RPMI8226 (cell line): ENCODE measurements at places on chromosomes 12 and 14.
A peak's percentile ranks its signal among the peaks of the same experiment; 100 is the strongest.

GRCh38 chr12:20716985-20717384, 21.9 kb downstream of the SLCO1C1 start:
- no peak for DNase-seq

DNA sequence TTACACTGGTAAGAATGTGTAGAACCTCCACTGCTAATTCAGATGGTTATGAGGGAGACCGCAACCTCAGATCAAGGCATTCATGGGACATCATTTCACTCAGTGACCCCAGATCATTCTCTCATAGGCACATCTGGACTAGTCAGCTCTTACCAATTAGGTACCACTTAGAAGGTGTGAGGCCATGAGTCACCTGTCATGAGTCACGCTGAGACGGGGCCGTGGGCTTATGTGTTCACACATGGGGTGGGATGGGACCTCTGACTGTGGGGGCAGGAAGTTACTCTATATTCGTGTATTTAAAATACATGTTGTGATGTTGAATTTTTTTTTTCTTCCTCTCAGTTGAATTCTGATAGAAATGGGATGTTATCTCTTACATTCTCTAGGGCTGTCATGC, 55.9 kb downstream of the CCDC92 start:
- DNase-seq: no peak

DNA sequence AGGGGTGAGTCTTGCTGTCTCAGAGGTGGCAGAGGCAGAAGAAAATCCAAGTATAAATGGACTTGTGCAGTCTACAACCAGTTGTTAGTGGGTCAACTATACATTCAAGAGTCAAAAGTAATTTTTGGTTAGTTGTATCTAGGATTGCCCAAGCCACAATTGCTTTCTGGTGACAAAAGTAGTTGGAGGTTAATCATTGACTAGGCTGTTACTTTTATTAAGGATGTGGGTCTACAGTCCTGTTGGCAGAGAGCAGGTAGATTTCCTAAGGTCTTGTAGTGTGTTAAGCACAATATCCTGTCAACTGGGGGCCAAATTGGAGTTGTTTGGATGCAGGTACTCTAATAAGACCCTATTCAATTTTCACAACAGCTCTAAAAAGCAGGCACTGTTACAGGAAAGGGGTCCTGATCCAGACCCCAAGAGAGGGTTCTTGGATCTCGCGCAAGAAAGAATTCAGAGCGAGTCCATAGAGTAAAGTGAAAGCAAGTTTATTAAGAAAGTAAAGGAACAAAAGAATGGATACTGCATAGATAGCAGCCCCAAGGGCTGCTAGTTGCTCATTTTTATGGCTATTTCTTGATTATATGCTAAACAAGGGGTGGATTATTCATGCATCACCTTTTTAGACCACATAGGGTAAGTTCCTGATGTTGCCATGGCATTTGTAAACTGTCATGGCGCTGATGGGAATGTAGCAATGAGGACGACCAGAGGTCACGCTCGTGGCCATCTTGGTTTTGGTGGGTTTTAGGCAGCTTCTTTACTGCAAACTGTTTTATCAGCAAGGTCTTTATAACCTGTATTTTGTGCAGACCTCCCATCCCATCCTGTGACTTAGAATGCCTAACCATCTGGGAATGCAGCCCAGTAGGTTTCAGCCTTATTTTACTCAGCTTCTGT, 232.6 kb upstream of the SRRM4 start:
- DNase-seq: no peak

DNA sequence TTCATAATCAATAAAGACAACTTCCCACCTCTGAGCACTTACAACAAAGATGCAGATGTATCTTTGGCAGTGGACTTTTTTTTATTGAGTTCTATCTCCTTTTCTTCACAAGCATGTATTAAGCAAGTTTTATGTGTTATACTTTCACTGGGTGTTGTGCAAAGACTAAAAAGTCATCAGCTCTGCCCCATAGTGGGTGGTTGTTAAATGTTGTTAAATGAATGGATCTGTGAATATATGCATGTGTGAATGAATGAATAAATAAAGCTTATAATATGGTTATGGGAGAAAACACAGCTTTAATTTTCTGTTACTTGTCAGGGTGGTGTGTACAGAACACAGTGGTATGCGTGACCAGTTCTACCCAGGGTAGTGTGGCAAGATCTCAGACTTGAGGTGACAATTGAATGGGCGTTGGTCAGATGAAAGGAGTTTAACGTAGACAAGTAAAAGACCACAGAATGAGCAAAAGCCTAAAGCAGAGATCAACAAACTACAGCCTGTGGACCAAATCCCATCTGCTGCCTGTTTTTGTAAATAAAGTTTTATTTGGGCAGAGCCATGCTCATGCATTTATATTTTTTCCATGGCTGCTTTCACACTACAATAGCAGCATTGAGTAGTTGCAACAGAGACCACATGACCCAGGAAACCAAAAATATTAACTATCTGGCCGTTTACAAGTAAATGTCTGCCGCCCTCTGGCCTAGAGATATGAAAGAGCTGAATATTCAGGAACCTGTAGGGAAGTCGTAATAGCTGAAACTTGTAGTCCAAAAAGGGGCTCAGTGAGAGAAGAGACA, 207.4 kb upstream of the EEA1 start:
- DNase-seq: no peak

DNA sequence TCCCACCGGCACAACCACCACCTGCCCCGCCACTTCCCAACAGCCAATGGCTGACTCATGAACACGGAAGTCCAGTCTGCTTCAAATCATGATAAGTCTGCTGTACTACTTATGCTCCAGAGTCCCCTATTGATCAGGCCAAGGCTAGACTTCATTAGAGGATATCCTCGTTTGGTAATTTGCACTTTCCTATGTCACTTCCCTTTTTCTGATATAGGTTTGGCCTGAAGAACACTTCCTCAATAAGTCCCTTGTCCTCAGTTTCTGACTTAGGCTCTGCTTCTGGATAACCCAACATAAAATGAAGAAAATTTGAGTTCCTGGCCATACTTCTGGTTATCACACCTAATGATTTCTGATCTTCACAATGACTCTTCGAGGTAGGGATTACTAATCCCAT, 45.3 kb downstream of the IFNG-AS1 start:
- DNase-seq: no peak

GRCh38 chr12:79591988-79592387, 98.8 kb downstream of the PAWR start:
- DNase-seq: no peak

- no peak for DNase-seq
These were observed 49.9 kb downstream of the FUT8 start for GRCh38 chr14:65462411-65462810.

- DNase-seq: no peak
These were observed 103.7 kb upstream of the MDM1 start for GRCh38 chr12:68435816-68436215.

GRCh38 chr12:1382151-1382550, 212.2 kb downstream of the FBXL14 start:
- no peak for DNase-seq

GRCh38 chr12:114903083-114903691, 219.2 kb upstream of the TBX3 start:
- no peak for DNase-seq

DNA sequence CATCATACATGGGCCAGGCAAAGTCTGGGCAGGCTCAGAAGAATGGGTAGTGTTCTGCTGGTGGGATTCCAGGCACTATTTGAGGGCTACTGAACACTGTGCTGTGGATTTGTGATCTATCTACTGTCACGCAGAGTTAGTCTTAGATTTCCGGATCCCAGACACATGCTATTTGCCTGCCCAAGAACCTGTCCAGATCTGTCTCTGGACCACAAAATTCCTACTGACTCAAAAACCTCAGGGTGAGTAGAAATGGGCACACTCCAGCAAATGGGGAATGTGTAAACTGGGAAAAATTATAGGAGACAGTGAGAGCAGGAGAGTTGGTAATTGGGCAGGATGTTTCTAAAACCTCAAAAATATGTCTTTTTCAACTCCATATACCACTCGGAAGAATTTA, 129.9 kb downstream of the GALC start:
- DNase-seq: no peak

GRCh38 chr14:71498212-71498611, 434.0 kb upstream of the RGS6 start:
- no peak for DNase-seq

DNA sequence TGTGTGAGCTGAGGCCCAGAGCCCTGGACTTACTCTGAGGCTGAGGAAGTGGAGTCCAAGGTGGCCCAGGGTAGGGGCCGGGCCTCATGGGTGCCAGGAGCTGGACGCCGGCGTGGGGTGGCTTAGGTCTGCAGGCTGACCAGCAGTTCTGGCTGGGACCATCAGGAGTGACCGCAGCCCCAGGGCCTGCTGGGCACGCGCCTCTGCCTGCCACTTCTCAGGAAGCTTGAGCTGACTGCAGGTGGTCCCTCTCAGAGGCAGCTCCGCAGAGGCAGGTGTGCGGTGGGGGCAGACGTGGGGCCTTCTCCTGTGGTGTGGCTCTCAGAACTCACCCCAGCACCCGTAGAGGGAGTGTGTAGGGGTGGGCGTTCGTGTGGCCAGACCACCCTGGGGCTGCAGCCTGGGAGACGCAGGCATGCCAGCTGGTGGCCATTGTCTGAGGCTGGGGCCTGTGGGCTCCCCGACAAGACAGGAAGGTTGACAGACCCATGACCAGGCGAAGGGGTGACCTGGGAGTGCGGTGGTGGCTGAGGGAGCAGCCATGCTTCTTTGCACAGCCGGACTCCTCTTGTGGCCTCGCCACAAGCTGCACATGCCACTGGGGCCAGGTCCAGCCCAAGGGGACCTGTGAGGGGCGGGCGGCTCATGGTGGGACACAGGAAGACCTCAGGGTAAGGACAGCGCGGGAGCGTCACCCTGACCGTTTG, 40.0 kb upstream of the TEX22 start:
- DNase-seq: no peak

DNA sequence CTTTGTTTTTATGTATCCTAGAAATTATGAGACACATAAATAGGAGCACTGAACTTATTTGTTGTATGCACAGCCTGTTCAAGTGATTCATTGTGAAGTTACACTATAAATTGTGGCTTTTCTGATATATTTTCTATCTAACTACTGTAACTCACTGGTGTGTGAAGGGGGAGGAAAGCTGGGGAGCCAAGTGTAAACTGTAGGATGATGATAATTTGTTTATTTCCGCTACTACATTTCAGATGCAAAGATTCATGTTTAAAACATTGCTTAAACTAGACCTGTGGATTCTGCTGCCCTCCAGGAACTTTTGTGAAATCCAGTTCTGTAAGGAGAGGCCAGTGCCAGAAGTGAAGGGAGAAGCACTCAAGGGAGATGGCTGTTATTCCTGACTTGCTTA, 3.3 kb downstream of the TMTC2 start:
- DNase-seq: no peak

DNA sequence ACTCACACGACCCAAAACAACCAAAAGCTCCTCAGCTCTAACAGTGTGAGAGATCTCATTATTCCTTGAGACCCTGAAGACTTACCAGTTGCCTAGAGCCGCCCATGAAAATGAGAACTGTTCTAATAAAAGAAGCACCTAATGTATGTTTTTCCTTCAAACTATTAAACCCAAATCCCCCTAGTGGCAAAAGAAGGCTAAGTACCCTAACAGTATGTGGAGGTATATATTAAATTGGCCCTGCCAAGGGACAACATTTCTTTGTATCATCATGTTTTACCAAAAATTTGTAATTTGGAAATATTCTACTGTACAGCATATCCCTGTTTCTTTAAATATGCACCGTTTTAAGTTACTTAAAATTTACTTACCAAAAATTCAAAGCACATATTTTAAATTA, 38.0 kb upstream of the PPFIA2 start:
- peak; percentile 22 for DNase-seq

DNA sequence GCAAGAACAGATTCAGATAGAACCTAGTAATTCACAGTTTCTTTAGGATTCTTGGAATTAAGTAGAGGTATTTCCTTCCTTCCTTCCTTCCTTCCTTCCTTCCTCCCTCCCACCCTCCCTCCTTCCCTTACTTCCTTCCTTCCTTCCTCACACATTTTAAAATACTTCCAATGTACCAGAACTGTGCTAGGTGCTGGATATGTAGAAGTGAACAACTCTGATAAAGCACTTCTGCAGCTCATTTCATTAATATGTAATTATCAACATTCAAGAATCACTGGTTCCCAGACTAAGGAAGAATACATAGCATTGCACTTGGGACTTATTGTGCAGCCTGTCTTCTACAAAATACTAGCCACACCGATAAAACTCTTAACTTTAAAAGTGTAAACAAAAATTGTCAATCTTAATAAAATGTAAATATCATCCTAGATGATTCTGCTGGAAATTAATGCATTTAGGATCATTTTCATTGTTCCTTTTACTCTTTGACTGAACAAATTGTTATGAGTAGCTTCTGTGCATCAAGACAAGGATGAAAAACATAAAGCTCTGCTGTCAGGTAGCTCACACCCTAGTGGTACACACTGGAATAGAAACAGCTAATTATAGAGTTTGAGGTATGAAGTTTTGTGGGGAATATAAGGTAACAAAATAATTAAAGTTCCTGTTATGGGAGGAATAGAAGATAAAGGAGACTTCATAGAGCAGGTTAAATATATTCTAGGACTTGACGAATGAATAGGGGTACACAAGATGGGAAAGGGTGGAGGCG, 99.9 kb upstream of the MYF6 start:
- DNase-seq: no peak

GRCh38 chr12:29241821-29242591, 92.9 kb downstream of the FAR2 start:
- DNase-seq: no peak

DNA sequence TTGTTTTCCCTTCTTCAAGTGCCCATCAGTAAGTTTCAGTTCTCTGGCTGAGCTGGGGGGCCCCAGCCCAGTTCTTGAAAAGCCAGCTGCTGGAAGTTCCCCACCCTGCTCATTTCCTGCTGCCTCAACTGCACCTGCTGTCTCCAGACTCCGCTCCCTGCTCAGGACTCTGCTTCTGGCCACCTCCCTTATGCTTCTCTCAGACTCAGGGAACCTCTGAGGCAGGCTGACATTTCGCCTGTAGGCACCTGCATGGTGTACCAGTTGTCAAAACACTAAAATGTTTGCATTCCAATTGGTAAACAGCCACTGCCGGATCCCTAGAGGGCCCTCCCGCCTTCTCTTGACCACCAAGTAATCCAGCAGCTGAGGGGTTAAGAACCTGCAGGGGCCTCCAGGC, 136.5 kb upstream of the VRK1 start:
- no peak for DNase-seq

DNA sequence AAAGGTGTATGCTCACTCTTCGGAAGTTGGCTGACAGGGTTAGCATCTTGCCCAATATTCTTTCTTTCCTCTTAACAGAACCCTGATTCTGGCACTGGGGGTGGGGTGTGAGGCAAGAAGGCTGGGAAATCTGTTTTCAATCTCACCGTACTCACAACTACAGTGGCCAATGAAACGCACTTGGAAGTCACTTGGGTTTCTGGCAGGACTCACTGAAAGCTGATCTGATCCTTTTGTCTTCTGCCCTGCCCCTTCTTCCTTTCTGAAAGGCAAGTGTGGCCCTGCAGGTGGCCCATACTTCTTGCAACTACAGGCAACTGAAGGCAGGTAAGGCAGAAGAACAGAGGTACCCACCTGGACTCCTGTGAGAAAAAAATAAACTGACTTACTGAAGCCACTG, 106.9 kb downstream of the STXBP6 start:
- DNase-seq: no peak
